ENCODE measurements at places on chromosomes 12 and 14.

DNA sequence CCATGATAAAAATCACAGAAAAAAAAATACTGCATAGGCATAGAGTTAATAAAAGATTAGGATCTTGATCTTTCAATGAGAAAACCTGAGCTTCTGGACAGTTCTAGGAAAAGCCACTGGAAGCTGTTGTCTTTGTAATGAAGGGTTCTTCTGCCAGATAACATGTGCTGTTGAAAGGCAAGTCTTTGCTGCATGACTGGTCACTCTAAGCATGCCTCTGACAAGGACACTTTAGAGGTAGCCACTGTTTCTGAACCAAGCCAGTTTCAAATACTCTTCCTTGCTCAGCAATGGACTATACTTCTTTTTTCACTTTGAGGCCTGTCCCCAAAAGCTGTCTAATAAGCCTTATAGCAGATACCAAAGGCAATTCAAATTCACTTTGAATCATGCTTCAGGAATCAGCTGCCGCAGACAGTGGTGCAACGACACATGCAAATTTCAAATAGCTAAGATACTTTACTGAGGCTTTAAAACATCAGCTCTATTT is 70.2 kb downstream of the BTG1 start:
- DNase-seq: no peak

- no peak for DNase-seq
Observed at GRCh38 chr14:20403521-20403920, 9.8 kb downstream of the TEP1 start.

GRCh38 chr12:24952389-24952788 is 3.5 kb upstream of the BCAT1 start:
- DNase-seq: no peak

GRCh38 chr12:29299633-29300032 is 81.3 kb downstream of the ERGIC2 start:
- DNase-seq: no peak

- peak; percentile 69 for DNase-seq
Observed at GRCh38 chr12:109264095-109264942, 44.8 kb downstream of the FOXN4 start.

DNA sequence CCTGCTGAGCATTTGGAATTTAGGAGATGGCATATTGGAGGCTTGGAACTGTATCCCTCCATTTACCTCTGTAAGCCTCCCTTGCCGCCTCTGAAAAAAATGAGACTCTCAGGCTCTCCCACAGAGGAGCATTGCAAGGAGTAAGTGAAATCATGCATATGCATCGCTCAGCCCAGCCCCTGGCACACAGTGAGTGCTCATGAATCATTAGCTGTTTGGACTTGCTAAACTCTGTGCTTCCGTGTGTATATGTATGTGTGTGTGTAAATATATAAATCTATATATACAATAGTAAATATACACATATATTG is 17.1 kb upstream of the TBX3 start:
- DNase-seq: no peak

GRCh38 chr12:119204131-119204530 is 25.4 kb downstream of the HSPB8 start:
- no peak for DNase-seq

- DNase-seq: no peak
Observed at GRCh38 chr14:70753518-70753953, 55.8 kb downstream of the MAP3K9 start.
